Progenitor cell of endocrine pancreas (in vitro differentiated cells): ENCODE measurements at places on chromosomes 5 and 9. TPM values are rescaled to one million over a fixed set of nuclear protein-coding genes. Genes with fewer than 3 reads are reported as not detected.

The CNTNAP3 gene
- 1.6 and 1.7 TPM in 2 replicates for total RNA-seq

The ANKRD34B gene
- 0.17 and 0.20 TPM in 2 replicates for total RNA-seq

The C9 gene
- total RNA-seq = not detected in 2 replicates

The DOLPP1 gene
- total RNA-seq = 29.1 and 29.3 TPM in 2 replicates

The IFNA1 gene
- not detected in 2 replicates for total RNA-seq

The PDGFRB gene
- total RNA-seq = 1.2 and 2.3 TPM in 2 replicates

The ADAMTS2 gene
- total RNA-seq = 2.1 and 2.5 TPM in 2 replicates

The OR1J2 gene
- not detected in 2 replicates for total RNA-seq

The LRRC19 gene
- total RNA-seq = not detected in 2 replicates

The MEGF10 gene
- total RNA-seq = 8.2 and 12.5 TPM in 2 replicates

The FOXD4L6 gene
- not detected in 2 replicates for total RNA-seq

The NR2F1 gene
- 34.8 and 35.4 TPM in 2 replicates for total RNA-seq

The PCDHB11 gene
- total RNA-seq = 4.7 and 5.9 TPM in 2 replicates

The NRARP gene
- 24.0 and 27.1 TPM in 2 replicates for total RNA-seq

The N4BP3 gene
- 1.9 and 2.4 TPM in 2 replicates for total RNA-seq

The PCDHB4 gene
- total RNA-seq = 4.4 and 4.6 TPM in 2 replicates

The SPINK7 gene
- not detected in 2 replicates for total RNA-seq

The SCGB3A2 gene
- total RNA-seq = not detected in 2 replicates
